ENCODE measurements at places on chromosomes 6 and 20.
A peak's percentile ranks its signal among the peaks of the same experiment; 100 is the strongest.

- DNase-seq, result no peak
Measured at GRCh38 chr6:88629838-88630494, 333.5 kb downstream of the RNGTT start.

- peak; percentile 42 for DNase-seq
Measured at GRCh38 chr6:165649166-165650137, 13.6 kb downstream of the PDE10A start.

DNA sequence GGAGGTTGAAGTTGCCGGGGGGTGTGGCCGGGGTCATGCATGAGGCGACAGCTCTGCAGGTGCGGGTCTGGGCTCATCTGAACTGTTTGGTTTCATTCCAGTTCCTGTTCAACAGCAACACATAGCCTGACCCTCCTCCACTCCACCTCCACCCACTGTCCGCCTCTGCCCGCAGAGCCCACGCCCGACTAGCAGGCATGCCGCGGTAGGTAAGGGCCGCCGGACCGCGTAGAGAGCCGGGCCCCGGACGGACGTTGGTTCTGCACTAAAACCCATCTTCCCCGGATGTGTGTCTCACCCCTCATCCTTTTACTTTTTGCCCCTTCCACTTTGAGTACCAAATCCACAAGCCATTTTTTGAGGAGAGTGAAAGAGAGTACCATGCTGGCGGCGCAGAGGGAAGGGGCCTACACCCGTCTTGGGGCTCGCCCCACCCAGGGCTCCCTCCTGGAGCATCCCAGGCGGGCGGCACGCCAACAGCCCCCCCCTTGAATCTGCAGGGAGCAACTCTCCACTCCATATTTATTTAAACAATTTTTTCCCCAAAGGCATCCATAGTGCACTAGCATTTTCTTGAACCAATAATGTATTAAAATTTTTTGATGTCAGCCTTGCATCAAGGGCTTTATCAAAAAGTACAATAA is 72.5 kb downstream of the PTPN1 start:
- DNase-seq, result no peak

DNA sequence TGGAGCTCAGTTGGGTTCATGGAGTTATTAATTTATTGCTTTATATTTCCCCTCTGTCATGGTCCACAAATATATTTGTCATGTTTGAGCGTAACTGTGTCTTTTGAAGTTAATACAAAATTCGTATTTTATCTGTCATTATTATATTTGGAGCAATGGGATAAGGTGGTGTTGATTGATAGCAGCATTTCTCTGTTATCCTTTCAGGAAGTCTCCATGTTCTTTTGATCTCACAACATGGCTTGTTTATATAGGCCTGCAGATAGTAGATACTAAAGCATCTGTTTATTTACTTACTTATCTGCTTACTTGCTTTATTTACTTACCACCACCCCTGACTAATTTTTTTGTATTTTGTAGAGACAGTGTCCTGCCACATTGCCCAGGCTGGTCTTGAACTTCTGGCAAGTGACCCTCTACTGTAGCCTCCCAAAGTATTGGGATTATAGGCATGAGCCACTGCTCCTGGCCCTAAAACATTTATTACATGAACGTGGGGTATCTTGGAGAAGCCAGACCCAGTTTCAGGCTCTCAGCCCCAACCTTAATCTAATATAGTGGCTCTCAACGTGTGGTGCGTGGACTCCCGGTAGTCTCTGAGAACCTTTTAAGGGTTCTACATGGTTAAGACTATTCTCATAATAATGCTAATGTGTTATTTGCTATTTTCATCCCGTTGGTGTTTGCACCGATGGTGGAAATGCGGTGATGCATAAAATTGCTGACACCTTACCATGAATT is 104.2 kb downstream of the NCOA3 start:
- no peak for DNase-seq

DNA sequence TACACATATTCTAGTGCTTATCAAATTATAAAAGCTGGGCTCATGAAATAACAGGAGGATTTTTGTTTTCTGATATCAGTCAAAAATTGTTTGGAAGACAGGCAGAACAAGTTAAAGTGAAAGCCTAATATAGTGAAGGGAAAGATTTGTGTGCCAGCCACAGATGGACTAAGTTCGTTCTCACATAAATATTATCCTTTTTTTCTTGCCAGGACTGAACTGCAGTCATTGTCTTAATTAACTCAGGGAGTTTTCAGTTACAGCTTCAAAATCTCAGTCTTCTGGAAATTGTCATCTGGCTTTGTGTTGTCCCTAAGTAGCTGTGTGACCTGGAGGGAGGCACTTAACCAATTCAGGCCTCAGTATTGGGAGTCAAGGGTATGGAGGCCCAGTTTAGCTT is 40.7 kb downstream of the PLCB4 start:
- no peak for DNase-seq

DNA sequence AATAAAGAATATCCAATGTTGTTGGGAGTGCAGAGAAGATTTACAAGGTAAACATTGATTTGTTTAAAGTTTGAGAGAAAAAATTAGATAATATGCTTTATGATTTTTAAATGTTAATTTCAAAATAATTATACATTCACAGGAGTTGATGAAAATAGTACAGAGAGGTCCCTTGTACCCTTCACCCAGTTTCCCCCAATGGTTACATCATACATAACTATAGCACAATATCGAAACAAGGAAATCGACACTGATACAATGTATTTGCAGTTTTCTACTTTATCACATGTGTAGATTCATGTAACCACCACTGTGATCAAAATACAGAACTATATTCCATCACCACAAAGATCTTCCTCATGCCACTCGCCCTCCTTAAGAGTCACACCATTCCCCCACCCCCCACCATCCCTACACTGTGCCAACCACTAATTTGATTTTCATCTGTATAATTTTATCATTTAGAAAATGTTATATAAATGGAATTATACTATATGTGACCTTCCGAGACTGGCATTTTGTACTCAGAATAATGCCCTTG is 11.7 kb upstream of the HLA-DRA start:
- no peak for DNase-seq

GRCh38 chr20:37904008-37904642 is 1.2 kb downstream of the VSTM2L start:
- no peak for DNase-seq

DNA sequence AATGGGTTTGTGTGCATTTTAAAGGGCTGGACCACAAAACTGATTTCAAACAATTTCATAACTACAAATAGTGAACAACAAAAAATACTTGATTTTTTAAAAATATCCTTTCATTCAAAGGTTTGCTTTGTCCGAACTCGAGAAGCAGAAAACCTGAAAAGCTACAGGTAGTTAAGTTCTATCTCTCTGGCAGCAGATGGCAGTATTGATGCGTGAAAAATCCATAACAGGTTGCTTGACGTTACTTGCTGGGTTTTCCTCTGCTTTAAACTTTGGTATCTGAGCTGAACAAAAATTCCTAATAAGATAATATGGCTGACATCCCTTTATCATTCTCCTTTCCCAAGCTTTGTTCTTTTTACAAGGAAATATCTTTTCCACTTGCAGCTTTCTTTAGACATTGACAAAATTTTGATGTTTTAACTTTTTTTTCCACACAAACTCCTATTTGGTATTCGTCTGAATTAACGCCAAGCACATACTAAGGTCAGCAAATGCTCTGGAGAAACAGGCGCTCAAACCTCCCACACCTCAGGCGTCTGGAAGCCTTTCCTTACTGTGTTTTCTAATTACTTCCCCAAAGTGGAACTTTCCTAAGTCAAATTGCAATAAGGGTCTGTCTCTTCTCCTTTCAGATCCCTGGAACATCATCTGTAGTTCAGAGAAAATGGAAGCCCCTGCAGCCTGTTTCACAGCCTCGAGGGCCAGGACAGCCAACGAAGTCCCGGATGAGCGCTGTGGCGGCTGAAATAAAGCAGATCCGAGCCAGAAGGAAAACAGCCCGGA is 50.3 kb upstream of the GFRAL start:
- peak; percentile 36 for DNase-seq

DNA sequence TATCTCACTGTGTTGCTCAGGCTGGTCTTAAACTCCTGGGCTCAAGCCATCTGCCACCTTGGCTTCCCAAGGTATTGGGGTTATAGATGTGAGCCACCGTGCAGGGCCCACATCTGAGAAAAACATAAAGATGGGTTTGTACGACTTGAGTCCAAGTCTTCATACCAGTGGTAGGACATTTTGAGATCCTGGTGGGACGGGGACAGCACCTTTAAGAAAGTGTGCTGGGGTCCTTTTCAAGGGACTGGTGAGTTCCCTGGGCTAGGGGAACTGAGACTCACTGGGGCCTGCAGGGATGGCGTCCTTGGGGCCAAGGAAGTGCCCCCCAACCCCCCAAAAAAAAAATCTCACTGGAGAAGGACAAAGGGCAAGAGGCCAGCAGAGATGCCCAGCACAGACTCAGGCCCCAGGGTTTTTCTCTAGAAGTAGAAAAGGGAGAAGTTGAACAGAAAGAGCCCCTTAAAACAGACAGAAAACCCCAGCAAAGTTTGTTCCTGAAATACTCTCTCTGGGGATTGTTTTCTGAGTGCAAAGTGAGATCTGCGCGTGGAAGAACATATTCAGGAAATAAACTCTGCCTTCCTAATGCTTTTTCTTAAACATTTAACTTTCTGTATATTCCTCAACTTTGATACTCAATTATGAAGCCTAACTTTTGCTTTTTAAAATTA is 10.7 kb downstream of the OSBPL2 start:
- no peak for DNase-seq
